HuH-7 (cell line): ENCODE measurements at places on chromosomes 2 and 18.

DNA sequence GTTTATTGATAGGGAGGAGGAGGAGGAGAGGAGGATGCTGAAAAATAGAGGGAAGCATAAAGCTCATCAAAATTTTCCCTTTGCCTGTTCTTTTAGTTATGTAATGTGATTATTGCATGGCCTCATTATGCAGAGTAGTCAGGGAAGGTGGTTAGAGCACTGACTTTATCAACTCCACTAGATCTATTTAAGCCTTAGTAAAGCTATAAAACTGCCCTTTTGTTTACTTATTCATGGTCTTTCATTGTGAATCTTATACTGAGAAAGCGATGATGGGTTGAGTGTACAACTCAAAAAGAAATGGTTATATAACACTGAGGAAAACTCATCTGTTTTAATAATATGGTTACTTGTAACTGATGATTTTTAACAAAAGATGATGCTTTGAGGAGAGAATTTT lies 81.7 kb downstream of the MAP4K4 start:
- no peak for DNase-seq

- no peak for DNase-seq
Measured at GRCh38 chr2:11393711-11394236, 49.3 kb upstream of the ROCK2 start.

DNA sequence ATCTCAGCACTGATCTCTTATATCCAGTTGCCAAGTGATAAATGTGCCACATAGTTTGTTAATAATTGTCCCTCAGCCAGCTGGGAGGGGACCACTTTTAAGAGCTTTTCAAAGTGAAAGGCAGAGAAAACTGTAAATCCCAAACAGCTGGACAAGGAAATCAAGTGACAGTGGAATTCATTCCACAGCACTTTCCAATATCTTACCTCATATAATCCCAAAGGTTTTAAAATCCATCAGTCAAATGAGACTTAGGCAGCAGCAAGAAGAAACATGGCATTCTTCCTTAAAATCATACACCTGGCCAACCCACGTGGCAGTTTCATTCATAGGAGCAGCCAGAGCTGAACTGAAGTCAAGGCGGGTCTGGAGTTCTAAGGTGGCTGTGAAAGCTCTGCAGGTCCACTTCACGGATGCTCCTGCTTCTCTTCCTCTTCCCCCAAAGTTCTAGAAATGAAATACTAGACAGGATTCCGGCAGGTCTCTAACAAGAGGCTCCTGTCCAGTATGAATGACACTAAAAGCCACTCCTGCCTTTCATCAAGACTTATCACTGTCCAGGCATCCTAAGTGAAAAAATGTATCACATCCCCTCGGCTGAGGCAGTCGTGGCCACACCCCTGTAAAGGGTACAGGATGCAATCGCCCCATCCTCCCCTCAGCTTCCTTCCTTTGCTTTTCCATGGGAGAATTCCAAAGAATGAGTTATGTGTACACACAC lies 190.4 kb upstream of the STK17B start:
- DNase-seq = no peak

DNA sequence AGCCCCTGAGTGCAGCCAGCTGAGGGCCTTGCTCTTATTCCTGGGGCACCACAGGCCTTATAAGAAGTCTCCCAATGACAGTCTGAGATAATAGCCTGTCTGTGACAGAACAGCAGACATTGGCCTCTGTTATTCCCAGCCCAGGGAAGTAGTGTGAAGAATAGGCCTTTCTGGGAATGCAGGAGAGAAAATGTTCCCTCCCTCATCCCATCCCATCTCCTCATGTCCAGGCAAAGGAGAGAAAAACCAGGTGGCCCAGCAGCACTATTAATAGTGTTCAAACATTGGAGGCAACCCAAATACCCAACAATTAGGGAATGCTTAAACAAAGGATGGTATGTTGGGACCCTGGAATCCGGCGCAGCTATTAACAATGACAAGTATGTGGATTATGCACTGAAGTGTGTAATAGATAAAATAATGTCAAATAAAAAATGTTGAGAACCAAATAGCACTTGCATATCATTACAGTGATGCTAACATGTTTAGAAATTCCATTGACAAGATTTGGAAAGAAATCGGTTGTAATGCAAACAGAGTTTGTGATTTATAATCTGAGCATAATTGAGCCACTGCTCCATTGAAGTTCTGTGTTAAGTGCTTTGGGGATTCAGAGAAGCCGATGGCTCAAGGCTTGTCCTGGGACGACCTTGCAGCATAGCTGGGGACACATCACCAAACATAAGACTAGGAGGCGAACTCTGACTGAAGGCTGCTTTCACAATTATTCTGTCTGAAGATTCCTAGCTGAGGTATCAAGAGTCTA lies 69.3 kb downstream of the LBH start:
- DNase-seq = no peak

DNA sequence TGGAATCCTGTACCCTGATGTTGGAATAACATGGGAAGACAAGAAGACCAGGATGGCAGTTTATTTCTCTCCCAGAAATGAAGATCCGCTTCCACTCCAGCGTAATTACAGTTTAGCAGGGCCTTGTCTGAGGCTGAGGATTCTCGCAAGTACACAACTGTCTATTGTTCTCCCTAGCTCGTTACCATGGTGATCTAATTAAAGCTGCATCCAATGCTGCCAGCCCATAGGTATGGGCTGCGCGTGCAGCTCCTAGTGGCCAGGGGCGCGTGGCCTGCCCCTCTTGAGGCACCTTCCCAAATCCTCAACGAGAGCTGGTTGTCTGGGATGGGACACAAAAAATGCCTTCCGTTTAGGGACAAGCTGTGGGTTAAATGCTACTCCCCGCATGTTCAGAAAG lies 344.9 kb downstream of the CYRIA start:
- no peak for DNase-seq

- DNase-seq = no peak
Measured at GRCh38 chr2:41194230-41194629, 742.3 kb upstream of the SLC8A1 start.

DNA sequence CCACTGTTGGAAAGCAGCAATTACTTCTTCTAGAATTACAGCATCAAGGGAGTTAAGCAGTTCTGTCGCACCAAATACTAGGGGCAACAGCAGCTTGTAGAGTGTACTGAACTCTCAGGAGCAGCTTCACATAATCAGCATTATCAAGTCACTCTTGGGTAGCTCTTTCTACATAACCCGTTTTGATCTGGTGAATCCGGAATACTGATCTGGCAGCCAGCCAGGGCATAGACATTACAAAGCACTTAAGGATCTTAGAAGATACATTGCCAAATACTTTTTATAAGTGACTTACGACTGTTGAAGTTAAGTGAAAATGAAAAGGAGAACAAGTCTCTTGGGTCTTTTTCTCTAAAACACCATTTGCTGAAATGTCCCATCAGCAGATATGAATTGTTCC lies 73.2 kb upstream of the NETO1 start:
- no peak for DNase-seq

DNA sequence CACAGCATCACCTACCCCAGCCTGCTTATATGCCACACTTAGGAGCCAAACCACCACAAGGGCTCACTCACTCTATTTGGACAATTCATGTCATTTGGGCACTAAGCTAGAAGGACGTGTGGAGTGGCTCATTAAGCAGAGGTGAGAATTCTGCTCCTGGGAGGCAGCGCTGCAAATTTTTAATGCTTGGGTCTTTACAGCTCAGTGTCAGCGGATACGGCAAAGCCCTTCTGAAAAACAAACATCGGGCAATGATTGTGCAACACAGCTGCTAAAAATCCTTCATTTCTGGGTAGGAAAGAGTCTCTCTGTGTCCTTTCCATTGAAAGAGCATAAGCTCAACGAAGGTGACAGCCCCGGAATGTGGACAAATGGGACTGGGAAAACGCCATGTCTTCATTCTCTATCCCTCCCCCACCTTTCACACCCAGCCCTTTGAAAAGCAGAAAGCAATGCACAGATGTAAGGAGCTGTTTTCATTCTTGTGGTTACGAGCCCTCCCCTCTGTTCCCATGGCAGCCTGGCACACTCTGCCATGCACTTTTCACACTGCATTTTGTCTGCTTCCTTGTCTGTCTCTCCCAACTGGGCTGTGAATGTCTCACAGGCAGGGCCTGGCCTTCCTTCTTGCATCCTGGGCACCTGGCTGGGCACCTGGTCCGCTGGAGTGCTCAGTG lies 16.0 kb downstream of the TMEM177 start:
- DNase-seq = peak; percentile 57

GRCh38 chr2:236693531-236693930 lies 123.9 kb downstream of the ACKR3 start:
- no peak for DNase-seq

DNA sequence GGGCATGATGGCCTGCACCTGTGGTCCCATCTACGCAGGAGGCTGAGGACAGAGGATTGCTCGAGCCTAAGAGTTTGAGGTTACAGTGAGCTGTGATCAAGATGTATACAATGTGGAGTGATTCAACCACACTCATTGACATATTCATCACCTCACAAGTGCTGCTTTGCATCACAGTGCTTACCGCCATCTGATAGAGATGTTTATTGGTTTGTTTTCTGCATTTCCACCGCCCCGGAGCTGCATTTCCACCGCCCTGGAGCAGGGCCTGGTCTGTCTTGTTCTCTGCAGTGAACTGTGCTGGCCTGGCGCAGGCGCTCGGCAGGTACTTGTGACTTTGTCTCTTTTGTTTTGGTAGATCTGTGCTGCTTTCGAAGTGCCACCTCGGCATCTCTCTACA lies 96.0 kb downstream of the SMAD7 start:
- DNase-seq = no peak

- DNase-seq = no peak
Measured at GRCh38 chr2:38960609-38961320, 71.1 kb downstream of the ARHGEF33 start.

DNA sequence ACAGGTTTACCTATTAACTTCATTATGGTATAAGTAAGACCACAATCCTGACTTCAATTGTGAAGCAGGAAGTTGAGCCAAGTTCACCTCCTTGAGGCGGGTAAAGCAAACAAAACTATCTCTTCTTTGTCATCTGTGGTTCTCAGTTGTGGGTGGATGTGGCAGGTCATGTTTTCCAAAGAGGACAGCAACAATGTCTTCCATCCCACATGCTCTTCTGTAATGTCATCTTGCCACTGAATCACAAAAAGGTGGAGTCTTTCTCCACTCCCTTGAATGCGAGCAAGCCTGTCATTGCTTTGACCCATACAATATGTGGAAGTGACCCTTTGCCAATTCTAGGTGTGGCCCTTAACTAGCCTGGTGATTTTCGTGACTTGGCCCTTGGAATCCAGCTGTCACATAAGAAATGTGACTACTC lies 98.7 kb downstream of the GRB14 start:
- DNase-seq = no peak

DNA sequence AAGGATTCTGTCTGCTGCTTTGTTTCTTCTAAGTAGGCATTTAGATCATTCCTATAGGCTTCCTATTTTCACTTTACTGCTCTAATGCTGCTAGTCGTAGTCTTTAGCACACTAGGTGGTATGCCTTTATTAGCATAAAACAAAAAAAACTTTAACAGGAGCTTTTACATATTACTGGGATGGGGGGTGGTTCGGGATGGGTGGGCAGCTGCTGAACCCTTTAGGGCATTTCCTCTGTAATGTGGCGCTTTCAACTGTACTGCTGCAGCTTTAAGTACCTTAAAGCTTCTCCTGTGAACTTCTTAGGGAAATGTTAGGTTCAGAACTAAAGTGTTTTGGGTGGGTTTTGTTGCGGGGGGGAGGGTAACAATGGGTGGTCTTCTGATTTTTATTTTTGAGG lies 41.3 kb downstream of the ACTR2 start:
- no peak for DNase-seq

DNA sequence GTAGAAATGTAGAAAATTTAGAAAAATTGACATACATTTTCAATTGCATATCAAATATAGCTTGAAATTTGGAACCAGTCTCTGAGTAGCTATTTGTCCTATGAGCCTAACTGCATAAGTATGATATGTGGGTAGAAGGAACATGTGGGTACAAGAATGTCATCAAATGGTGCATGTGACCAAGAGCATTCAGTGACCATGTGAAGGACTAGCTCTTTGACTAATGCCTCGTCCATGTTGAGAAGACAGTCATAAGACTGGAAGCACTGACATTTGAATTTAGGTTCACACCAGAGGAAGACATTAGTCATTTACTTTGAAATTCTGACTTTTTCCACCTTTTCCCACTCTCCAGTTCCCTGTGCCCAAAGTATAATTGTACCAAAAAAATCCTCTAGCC lies 12.6 kb downstream of the MRPL44 start:
- no peak for DNase-seq

DNA sequence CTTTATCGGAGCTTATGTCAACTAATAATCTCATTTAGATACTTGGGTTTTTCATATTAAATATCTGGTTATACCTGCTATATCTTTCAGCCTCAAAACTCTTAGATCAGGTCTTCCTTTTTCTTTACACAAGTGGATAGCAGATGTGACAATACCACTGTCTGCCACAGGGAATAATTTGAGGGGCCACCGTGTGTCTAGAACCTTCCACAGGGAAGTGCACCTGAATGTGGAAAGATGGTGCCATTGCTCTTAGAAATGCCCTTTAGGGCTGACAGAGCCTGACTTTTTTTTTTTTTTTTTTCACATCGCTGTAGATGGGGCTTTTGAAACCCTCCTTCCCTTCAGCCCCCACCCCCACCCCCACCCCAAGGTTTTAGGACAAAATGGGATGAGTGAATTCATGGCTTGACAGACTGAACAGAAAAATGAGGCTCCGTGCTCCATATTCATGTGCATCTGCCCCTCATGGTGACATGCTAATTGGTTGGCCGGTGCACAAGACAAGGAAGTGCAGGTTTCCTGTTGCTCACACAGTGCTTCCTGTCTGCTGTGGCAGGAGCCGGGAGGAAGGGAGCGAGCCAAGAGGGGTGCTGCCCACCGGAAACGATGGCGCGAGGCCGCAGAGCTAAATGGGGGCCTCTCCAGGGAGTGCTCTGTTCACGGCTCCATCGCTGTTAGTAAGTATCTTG lies 246.0 kb downstream of the LDLRAD4 start:
- DNase-seq = no peak

DNA sequence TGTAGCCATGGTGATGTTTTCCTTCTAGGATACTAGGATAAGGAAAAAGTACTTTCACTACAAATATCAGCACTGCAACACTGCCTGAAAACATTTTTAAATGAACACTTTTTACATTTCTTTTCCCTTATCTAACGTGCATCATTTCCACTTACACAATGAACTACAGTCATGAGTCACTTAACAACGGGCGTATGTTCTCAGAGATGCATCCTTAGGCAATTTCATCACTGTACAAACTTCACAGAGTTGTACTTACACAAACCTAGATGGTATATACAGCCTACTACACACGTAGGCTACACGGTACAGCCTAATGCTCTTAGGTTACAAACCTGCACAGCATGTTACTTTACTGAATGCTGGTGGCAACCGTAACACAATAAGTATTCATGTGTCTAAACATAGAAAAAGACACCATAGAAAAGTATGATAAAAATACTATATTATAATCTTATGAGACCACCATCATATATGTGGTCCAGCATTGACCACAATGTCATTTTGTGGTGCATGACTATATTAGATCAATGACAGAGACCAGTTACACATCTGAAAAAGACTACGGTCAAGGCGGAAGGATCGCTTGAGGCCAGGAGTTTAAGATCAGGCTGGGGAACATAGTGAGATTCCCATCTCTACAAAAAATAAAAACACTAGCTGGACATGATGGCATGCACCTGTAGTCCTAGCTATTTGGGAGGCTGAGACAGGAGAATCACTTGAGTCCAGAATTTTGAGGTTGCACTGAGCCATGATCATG lies 39.8 kb downstream of the WDR33 start:
- DNase-seq = no peak

- no peak for DNase-seq
Measured at GRCh38 chr2:235234736-235235135, 259.1 kb upstream of the AGAP1 start.
